ENCODE measurements at places on chromosomes 13 and 19.

DNA sequence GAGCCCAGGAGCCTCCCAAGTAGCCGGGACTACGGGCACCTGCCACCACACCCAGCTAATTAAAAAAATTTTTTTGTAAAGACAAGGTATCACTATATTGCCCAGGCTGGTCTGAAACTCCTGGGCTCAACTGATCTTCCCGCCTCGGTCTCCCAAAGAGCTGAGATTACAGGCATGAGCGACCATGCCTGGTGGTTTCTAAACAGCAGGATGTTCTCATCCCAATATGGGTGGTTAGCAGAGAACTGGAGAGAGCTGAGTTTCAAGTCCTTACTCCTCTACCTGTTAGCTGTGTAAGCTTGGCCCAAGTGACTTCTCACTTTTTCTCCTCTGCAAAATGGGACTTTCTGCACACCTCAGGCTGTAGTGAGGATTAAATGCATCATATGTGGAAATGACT lies 8.0 kb downstream of the TMEM91 start:
- no peak for DNase-seq

DNA sequence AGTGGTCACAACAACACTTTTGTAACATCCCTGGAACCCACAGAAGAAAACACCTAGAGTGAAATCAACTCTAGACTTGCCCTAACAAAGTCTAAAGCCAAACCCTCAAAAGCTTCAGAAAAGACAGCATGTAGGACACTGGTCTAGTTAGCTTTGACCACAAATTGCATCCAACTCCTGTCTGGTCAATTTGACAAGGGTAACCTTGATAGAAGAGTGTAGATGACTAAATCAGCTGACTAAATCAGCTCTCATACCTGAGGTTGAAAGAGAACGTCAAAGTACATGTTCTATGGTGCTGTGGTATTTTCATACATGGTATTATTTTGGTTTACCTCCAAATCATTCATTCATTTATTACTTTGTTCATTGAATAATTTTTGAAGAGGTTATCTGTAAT lies 272.8 kb downstream of the KLF5 start:
- no peak for DNase-seq

DNA sequence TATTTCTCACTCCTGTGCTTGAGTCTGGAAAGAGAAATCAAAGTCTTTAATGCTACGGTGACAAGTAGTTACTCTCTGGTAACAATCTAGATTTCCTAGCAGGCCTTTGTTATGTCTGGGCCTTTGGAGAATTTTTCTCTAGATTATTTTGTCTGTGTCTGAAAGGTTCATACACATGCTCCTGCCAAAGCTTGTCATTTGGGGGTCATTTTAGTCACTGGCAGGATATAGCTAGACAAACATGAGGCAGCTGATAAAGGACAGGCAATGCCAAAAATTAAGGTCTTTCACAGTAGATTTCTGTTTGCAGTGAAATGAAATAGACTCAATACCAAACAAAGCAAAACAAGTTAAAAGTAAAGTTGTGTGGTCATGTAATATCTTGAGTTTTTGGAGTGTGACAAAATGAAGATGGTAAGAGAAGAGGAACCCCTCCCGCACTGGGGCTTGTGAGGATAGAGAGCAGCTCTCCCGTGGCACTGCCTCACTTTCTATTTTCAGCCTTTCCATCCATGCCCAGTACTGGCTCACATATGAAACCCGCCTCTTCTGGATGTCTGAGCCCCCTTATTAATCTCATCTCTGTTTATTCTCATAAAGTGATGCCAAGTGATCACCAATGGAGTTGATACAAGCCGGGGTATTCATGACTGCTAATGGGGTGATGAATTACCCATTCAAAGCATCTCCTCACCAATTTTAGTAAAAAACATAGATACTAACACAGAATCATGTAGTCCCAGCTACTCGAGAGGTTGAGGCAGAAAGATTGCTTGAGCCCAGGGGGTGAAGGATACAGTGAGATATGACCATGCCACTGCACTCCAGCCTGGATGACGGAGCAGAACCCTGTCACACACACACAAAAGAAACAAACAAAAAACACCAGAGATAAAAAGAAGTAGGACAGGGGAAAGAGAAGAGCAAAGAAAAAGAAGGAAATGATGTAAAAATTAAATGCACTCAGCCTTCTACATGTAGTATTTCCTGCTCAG lies 389.3 kb downstream of the FGF14 start:
- DNase-seq, result no peak

DNA sequence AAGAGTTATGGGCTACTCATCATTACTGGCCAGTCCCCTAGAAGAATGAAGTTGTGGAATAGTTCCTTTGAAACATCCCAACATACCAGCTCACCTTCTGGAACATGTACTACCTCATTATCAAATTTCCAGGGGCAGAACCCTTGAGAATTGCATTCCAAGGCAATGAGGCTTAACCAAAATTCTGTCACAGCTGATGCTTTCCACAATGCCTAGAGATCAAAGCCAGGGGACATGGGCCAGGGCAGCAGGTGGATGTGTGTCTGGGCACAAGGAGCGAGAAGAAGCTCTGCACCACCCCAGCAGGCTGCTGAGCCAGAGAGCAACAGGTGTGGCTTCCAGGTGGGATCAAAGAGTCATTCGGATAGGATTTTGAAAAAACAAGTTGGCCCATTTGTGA lies 362.1 kb downstream of the EFNB2 start:
- no peak for DNase-seq

DNA sequence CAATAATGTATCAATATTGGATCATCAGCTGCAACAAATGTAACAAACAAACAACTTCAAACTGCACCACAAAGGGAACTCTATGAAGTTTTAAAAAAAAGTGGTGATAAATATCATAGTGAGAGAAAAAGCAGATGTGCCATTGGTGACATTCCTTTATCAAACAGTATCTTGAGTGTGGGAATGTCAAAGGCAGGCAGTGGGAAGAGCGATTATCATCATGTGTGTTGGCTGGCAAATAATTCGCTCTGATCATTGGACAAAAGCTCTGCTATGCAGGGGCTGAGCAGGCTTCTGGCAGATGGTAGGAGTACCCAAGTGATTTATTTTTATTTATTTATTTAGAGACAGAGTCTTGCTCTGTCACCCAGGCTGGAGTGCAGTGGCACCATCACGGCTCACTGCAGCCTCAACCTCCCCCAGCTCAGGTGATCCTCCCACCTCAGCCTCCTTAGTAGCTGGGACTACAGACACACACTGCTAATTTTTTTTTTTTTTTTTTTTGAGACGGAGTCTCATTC lies 55.9 kb upstream of the RANBP3 start:
- no peak for DNase-seq
